ENCODE measurements at places on chromosomes 7 and 10.

- DNase-seq, result no peak
Measured at GRCh38 chr7:115145512-115145911, 223.6 kb downstream of the MDFIC start.

- DNase-seq, result peak; percentile 69
Measured at GRCh38 chr10:135601-136464, 578 bp downstream of the ZMYND11 start.

- no peak for DNase-seq
Measured at GRCh38 chr7:84339306-84339705, 144.7 kb upstream of the SEMA3A start.

- peak; percentile 71 for DNase-seq
Measured at GRCh38 chr10:839550-840205, 91.8 kb downstream of the LARP4B start.

GRCh38 chr7:42740408-42740807 is 171.5 kb downstream of the C7orf25 start:
- no peak for DNase-seq

- DNase-seq, result peak; percentile 23
Measured at GRCh38 chr10:29926693-29927048, 132.7 kb downstream of the JCAD start.

DNA sequence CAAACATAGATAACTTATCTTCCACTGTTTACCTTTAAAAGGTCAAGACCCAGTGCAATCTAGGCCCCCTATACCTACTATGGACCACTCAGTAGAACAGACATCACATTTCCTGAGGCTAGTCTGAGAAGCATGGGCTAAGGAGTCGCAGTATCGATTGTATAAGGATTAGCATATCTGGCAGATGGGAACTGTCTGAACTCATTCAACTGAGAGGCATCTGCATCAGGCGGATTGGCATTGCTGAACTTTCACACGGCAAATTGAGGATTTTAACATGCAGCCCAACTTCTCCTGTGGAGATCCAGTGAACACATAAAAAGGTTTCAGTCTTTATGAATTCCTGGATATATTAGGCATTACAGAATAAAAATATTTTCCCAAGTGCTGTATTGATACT is 89.1 kb upstream of the LRGUK start:
- no peak for DNase-seq

- DNase-seq, result no peak
Measured at GRCh38 chr10:11894381-11895107, 71.4 kb downstream of the PROSER2 start.

- DNase-seq, result no peak
Measured at GRCh38 chr10:35185260-35186034, 58.8 kb downstream of the CREM start.

GRCh38 chr10:805620-806305 is 116.3 kb upstream of the DIP2C start:
- DNase-seq, result no peak

- no peak for DNase-seq
Measured at GRCh38 chr7:21980926-21981500, 35.3 kb upstream of the CDCA7L start.

DNA sequence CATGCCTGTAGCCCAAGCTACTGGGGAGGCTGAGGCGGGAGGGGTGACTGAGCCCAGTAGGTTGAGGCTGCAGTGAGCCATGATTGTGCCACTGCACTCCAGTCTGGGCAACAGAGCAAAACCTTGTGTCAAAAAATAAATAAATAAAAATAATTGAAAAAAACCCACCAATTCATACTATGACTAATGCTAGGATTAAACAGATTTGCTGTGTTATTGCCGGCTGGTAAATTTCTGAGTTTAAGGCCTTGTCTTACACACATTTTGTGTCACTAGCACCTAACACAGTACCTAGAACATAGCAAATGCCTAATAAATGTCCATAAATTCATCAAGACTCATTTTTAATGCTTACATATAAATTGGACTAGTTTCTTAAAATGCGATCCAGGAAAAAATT is 8.7 kb downstream of the ESYT2 start:
- DNase-seq, result no peak

GRCh38 chr7:17660116-17660515 is 280.2 kb downstream of the SNX13 start:
- DNase-seq, result peak; percentile 25

- DNase-seq, result peak; percentile 97
Measured at GRCh38 chr10:21336476-21337170, 188.9 kb downstream of the SKIDA1 start.

- DNase-seq, result no peak
Measured at GRCh38 chr10:128070161-128070560, 56.1 kb downstream of the MKI67 start.

DNA sequence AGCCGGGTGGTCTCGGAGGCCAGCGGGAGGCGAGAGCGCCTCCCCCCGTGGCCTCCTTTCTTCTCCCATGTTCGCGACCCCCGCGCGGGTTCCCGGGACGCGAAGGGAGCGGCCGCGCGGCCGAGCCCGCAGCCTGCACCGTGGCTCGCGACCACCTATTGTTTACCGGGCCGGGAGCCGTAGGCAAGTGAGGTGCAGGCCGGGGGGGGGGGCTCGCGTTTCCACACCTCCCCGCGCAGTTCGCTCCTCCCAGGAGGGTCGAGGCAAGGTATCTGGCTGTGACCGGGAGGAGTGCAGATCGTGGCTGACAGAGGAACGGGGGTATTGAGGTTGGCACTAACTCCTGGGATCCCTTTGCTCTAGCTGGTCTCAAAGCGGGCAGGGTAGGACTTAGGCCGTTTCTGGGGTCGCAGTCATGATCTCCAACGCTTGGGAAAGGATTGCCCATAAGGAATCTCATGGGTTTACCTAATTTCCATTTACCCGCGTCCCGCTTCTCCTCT is 734 bp downstream of the PTPN12 start:
- peak; percentile 58 for DNase-seq

DNA sequence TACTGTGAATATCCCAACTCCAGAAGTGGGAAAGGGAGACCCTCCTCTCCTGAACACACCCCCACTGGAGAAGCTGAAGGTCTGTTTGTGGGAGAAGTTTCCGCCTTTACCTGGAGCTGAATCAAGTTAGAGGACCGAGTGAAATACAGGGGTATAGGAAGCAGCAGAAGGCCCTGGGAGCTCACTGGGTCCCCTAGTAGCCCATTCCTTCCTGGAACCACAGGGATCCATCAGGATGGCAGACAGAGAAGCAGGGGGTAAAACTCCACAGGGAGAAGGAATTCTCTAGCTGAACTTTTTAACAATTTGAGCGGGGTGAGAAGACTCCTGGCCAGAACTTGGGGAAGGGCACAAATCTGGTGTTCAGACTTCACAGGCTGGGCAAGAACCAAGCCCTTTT is 275.8 kb downstream of the GRID1 start:
- no peak for DNase-seq

- DNase-seq, result no peak
Measured at GRCh38 chr10:67770537-67770936, 67.5 kb downstream of the DNAJC12 start.

DNA sequence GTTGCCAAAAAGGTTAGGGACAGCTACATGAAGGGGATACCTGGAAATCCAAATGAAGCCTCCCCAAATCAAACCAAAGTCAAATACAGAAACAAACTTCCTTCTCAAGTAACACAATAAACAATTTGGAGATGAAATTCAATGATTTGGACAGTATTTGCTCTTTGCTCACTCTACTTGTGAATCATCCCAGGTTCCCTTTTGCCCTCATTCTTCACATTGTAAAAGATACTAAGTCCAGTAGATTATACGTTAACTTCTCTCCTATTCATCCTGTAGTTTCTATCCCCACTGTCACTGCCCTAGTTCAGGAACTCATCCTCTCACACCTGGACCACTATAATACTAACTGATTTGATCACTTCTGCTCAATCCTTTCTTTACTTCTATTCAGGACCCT is 28.3 kb downstream of the FZD1 start:
- DNase-seq, result peak; percentile 50

- DNase-seq, result peak; percentile 47
Measured at GRCh38 chr7:21869785-21870402, 75.8 kb downstream of the CDCA7L start.

DNA sequence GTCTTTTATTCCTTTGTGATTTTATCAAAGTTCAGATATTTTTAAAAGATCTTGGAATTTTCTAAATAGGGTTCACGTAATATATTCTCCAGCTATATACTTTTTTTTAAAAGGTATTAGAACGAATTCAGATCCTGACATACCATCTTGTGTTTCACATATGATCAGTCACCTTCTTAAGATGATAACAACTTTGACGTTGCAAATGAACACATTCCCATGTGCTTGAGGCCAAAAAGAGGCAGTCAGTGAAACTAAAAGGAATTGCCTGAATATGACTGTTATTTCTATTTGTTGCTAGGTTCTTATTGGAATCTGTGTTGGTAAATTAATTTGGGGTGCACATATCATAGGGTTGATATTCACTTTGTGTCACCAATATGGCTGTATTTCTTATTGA is 310.1 kb downstream of the MDFIC start:
- no peak for DNase-seq

- DNase-seq, result no peak
Measured at GRCh38 chr10:114576716-114577115, 81.4 kb downstream of the ABLIM1 start.

- no peak for DNase-seq
Measured at GRCh38 chr7:44224974-44225565, 24.3 kb downstream of the YKT6 start.

DNA sequence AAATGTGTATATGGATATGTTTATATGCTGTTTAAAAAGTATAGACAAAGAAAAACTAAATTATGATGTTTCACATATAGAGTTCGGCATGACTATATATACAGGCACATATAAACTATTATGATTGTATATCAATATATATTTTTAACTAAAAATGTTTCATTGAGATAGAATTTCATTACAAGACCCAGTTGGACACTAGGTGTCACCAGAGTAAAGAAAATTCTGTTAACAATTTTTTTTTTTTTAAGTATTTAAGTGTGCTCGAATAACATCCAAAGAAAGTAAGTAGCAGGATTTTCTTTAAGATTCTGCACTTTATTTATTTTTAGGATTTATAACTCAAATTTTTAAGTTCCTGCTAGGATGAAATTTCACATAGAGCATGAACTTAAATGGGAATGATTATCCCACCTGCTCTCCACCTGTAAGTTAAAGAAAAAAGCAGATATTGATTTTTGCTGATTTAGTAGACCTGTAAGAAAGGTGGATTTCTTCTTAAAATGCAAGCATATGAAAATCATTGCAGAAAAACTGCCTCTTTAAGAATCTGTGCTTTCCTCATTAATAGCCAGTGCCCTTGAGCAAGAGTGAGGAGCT is 961.5 kb downstream of the PCDH15 start:
- peak; percentile 26 for DNase-seq

GRCh38 chr10:31803606-31804351 is 124.9 kb downstream of the ARHGAP12 start:
- no peak for DNase-seq

DNA sequence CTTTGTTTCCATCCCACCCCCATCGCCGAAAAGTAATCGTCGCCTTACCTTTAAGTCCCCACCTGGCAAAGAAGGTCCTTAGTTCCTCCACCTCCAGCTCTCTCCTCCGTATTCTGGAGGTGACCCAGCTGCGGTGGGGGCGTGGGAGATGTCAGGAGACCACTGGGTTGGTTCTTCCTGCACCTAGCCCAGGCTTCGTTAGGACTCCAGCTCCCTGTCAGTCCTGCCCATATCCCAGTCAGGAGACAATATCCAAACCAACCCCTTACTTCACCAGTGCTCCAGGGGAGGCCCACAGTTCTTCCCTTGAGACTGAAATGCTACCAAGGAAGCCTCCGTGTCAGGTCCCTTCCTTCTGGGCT is 693 bp downstream of the ADIRF start:
- DNase-seq, result no peak

GRCh38 chr10:9209105-9209798 is 1154.8 kb downstream of the GATA3 start:
- DNase-seq, result peak; percentile 55

DNA sequence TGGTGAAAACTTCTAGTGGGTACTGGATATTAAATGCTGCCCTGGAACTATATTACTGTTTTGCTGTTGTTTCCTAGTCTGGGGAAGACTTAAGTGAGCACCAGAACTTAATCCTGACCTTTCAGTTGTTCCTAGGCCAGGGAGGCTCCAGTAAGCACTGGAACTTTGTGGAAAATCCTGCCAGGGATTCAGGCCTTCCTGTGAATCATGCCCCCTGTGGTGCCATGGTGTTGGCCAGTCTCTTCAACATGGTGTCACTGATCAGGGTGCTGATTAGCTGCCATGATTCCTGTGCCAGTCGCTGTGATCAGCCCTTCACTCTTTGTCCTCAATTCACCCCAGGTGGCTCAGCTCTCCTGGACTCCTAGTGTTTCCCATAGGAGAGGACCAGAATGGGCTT is 8.5 kb upstream of the AOAH start:
- no peak for DNase-seq

DNA sequence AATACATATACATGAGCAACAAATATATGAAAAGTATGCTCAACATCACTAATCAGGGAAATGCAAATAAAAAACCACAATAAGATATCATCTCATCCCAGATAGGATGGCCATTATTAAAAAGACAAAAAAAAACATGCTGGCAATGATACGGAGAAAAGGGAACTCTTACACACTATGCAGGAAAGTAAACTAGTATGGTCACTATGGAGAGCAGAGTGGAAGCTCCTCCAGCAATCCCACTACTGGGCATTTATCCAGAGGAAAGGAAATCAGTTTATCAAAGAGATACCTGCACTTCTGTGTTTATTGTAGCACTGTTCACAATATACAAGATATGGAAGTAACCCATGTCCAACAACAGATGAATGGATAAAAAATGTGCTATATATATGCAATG is 217.5 kb downstream of the SDK1 start:
- no peak for DNase-seq
